ENCODE measurements at places on chromosomes 11 and 22. TPM values are rescaled to one million over a fixed set of nuclear protein-coding genes. Genes with fewer than 3 reads are reported as not detected.

BATF2 gene
- polyA plus RNA-seq: 22.7 TPM

RCOR2 gene
- polyA plus RNA-seq: 2.1 TPM

ALG12 gene
- polyA plus RNA-seq: 31.6 TPM

TM7SF2 gene
- polyA plus RNA-seq: 40.7 TPM

MADD gene
- polyA plus RNA-seq: 27.7 TPM
